ENCODE measurements at places on chromosomes 16 and 17.

DNA sequence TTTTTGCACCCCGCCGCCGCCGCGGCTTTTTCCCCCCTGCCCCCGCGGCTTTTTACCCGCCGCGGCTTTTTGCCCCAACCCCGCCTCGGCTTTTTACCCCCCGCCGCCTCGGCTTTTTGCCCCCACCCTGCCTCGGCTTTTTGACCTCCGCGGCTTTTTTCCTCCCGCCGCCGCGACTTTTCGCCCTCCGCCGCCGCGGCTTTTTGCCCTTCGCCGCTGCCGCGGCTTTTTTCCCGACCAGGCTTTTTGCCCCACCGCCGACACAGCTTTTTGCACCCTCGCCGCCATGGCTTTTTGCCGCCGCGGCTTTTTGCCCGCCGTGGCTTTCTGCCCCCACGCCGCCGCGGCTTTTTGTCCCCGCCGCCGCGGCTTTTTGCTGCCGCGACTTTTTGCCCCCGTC, 137.0 kb upstream of the TP53TG3D start:
- no peak for DNase-seq

GRCh38 chr16:89277049-89277448, 59.5 kb downstream of the ZNF778 start:
- DNase-seq: no peak

DNA sequence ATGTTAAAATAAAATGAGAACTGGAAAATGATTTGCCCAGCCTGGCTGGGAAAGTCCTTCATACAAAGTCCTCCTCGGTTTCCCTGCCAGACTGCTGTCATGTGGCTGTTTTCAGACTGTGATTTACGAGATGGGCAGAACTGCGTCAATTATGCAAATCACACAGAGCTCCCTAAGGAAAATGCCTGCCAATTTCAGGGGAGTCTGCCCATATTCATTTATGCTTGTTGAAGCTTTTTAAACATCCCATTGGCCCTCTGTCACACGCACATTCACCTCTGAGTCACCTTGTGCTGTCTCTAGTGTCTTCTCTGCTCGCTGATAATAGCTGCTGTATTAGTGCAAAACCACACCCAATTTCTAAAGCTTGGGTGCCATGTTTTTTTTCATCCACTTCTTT, 81.7 kb upstream of the FAM20A start:
- DNase-seq: no peak

- DNase-seq: no peak
Observed at GRCh38 chr17:33972763-33973162, 282.3 kb upstream of the CCL2 start.

GRCh38 chr16:5633845-5634440, 536.3 kb upstream of the EEF2KMT start:
- DNase-seq: no peak

DNA sequence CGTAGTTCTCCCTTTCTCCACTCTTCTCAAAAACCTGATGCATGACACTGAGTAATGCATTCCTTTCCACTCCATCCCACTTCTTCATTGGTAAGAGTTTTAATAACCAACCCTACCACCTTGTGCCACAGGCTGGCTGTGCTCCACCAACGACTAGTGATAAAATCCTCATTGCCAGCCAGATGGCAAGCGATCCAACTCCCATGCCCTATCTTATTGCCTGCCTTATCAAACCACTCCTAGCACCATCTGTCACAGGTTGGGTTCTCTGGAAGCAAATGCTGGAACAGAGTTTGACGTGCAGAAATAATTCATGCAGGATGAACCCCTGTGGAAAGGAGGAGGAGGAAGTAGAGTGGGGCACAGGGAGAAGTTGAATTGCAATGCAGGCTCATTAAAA, 99.5 kb downstream of the CHD9NB start:
- DNase-seq: no peak

GRCh38 chr17:40485851-40486521, 15.4 kb downstream of the TNS4 start:
- peak; percentile 39 for DNase-seq

DNA sequence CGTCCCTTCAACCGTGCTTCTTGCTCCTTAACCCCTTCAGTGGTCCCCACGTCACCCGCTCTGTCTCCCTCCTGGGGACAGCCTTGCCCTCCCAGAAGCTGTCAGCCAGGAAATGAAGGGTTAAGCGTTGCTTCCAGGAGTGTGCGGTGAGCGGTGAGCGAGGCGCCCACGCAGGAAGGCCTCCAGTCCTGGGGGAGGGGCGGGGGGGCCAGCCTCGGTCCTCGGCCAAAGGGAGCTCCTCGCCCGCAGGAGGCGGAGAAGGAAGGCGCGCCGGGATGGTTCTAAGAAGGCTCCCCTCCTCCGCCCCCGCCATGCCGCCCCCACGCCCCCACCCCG, 2.3 kb downstream of the RBFOX3 start:
- DNase-seq: no peak

DNA sequence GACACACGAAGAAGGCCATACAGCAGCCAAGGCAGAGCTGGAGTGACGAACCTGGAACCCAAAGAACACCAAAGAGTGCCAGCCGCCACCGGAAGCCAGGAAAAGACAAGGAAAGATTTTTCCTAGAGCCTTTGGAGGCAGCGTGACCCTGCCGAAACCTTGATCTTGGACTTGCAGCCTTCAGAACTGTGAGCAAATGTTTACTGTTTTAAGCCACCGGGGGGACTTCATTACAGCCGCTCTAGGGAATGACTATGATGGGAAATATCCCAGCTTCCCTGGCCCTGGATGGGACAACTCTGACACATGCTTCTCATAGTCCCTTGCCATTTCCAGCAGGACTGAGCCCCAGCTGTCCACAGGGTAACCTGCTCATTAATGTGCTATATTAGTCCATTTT, 270.6 kb downstream of the HAPSTR1 start:
- no peak for DNase-seq

DNA sequence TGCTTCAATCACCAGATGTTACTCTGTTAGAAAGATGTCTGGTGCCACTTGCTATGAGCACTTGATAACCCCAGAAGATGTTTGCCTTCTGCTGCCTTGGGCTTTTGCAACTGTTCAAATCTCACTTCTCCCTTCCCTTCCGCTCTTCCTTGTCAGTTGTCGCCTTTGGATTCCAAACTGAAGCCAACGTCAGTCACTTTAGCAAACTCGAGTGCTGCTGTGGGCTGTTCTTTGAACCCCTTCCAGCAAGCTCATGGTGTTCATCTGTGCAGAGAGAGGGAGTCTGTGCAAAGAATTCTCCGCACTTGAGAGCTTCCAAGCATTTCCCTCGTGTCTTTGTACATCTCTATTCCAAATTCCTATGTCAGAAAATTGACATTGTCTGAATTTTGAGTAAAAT, 879.4 kb downstream of the CDH11 start:
- DNase-seq: no peak

GRCh38 chr17:14089179-14089578, 19.9 kb downstream of the COX10 start:
- no peak for DNase-seq

DNA sequence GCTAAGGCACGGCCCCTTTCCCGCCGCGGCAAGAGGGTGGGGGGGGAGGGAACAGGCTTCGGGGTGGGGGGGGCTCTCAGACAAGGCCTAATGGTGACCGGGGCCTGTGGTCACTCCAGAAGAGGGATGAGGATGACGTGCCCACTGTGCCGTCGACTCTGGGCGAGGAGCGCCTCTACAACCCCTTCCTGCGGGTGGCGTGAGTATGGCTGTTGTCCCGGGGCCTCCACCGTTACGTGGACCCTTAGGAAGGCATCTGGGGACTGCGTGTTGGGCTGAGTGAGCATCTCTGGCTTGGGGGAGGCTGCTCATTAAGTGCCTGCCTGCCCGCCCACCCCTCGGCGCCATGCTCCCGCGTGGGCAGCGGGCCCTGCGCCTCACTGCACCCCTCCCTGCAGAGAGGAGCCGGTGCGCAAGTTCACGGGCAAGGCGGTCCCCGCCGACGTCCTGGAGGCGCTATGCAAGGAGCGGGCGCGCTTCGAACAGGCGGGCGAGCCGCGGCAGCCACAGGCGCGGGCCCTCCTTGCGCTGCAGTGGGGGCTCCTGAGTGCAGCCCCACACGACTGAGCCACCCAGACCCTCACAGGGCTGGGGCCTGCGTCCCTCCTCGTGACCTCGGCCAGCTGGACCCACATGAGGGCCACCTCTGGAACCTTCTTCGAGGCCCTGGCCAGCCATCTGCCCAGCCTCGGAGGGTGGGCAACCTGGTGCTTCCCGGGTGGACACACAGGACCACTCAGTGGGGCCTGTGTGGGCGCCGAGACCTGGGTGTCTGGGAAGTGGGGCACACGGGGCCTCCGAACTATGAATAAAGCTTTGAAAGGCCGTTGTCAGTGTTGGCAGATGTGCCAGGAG, 2.2 kb downstream of the HAGHL start:
- DNase-seq: no peak

GRCh38 chr16:72362973-72363372, 191.0 kb upstream of the PMFBP1 start:
- no peak for DNase-seq

GRCh38 chr16:63361032-63361624, 1324.9 kb upstream of the CDH8 start:
- DNase-seq: no peak

DNA sequence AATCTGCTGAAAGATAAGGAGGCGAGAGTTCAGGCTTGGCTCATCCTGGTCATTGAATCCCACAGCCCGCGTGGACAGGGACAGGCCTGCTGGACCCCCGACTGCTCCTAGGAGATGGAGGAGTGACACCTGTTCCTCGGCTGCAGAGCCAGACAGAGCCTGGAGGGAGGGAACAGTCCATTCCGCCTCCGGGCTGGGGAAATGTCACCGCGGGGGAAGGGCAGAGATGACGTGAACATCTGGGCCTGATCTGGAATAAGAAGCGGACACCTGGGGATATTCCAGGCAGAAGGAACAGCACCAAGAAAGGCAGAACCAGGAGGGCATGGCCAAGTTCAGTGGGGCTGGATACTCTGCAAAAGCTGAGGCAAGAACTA, 1.5 kb downstream of the ZNF747 start:
- DNase-seq: no peak

DNA sequence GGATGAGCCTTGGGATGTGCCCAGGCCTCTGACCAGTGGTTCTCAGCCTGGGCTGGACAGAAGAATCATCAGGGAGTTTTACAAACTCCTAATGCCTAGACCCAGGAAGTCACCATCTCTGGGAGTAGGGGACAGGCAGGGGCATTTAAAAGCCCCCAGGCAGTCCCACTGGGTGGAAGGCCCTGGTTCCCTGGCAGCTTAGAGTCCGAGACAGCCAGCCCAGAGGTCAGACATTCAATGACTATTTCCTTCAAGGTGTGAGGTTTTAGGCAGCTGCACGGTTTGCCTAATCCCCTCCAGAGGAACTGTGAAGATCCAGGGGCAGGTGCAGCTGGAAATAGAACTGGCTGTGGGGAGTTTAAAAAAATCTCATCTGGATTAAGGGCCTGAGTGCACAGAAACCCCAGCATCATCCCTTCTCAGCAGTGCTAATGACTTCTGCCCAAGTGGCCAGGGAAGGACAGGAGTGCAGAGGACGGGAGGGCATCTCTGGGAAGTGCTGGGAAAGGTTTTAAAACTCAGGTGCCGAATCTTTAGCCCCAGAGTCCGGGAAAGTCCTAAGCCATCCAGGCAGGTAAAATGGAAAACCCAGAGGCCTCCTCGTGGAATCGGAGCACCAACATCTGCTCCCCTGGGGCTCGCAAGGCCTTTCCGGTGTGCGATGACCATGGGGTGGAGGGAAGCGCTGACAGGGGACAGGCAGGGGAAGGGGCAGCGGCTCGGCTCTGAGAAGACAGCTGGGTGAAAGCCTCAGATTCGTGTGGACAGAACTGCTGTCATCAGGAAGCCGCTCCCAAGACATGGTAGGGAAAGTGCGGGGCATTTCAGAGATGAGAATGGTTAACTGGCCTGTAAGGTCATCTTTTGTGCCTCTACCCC, 1.5 kb upstream of the LGALS3BP start:
- no peak for DNase-seq

DNA sequence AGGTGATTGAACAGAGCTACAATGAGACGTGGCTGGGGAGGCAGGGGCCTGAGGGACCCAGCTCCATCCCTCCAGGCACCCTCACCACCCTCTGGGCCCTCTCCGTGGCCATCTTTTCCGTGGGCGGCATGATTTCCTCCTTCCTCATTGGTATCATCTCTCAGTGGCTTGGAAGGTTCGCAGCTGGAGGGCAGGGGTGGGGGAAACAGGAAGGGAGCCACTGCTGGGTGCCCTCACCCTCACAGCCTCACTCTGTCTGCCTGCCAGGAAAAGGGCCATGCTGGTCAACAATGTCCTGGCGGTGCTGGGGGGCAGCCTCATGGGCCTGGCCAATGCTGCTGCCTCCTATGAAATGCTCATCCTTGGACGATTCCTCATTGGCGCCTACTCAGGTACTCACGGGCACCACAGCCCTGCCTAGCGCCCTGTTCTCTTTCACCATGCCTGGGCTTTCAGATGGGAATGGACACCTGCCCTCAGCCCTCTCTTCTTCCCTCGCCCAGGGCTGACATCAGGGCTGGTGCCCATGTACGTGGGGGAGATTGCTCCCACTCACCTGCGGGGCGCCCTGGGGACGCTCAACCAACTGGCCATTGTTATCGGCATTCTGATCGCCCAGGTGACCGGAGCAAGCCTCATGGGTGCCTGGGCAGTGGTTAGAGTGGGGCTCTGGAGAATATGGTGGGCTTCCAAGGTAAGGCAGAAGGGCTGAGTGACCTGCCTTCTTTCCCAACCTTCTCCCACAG, 2.1 kb downstream of the SLC2A4 start:
- DNase-seq: no peak

DNA sequence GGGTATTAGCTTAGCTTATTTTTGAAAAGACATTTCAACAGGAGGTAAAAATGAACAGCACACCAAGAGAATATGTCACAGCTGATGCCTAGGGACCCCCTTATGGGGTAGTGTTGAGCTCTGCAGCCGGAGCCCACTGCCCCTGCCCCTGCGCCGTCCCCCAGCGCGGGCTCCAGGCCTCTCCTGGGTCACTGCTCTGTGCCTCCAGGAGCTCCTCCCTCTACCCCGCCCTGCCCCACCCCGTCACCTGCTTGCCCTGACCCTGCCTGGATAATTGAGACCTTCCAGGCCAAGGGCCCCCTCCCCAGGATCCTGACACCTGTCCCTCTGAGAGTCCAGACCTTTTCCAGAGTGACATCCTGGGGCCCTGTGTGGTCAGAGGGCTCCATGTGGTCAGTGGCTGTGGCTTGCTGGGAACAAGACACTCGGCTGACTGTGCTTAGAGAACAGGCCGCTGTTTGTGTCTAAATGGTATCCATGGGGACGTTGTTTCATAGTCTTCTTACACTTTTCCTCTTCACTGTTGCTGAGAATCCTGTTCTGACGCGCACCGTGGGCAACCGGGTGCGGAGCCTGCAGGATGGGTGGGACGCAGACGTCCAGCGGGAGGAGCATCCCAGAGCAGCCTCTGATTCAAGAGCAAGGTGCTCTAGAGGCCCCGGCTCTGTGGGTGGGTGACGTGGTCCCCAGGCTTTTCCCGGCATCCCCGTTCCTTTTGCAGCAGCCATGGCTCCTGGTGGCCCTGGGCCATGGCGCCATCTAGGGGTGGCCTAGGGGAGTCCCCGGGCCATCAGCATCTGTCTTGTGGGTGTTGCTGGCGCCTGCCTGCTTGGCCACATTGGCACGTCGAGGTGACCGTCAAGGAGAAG, 20.0 kb upstream of the WFIKKN1 start:
- DNase-seq: peak; percentile 56
